AG04449 (cell line): ENCODE measurements at places on chromosomes 5 and 9.
A peak's percentile ranks its signal among the peaks of the same experiment; 100 is the strongest.

DNA sequence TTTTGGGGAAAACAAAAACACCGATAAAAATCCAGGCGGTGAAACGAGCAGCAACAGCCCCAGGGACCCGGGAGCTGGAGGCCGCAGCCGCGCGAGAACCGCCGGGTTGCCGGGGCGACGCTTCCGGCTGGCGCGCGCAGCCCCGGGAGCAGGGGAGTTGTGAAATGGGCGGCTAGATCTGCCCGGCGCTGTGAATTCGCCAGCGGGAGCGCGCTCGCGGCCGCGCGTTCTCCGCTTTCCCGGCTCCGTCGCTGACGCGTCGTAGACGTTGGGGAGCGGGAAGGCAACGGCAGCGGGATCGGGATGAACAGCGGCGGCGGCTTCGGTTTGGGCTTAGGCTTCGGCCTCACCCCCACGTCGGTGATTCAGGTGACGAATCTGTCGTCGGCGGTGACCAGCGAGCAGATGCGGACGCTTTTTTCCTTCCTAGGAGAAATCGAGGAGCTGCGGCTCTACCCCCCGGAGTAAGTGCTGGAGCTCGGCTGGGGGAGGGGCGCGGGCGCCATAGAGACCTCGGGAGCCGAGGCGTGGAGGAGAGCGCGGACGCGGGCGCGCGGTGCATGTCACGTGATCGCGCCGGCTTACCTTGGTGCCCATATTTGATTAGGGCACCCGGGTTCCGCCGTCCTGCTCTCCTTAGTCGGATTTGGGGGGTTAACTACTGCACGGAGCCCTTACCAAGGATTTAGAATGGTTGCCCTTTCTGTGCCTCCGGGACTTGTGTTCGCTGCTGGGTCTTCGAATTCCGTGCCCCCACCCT is at the start of gene SREK1:
SREK1 (plus strand) TSS at position 227 of the 760 bp plus-strand sequence; CDS start at position 304, 77 bp downstream.
- DNase-seq: peak; percentile 51

DNA sequence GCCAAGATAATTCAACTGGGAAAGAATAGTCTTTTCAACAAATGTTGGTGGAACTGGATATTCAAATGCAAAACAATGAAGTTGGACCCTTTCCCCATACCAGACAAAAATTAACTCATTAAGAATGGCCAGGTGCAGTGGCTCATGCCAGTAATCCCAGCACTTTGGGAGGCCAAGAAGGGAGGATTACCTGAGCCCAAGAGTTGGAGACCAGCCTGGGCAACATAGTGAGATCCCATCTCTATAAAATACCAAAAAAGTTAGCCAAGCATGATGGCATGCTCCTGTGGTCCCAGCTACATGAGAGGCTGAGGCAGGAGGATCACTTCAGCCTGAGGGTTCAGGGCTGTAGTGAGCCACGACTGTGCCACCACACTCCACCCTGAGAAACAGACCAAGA is 24.2 kb downstream of the SERINC5 start:
- DNase-seq: no peak

DNA sequence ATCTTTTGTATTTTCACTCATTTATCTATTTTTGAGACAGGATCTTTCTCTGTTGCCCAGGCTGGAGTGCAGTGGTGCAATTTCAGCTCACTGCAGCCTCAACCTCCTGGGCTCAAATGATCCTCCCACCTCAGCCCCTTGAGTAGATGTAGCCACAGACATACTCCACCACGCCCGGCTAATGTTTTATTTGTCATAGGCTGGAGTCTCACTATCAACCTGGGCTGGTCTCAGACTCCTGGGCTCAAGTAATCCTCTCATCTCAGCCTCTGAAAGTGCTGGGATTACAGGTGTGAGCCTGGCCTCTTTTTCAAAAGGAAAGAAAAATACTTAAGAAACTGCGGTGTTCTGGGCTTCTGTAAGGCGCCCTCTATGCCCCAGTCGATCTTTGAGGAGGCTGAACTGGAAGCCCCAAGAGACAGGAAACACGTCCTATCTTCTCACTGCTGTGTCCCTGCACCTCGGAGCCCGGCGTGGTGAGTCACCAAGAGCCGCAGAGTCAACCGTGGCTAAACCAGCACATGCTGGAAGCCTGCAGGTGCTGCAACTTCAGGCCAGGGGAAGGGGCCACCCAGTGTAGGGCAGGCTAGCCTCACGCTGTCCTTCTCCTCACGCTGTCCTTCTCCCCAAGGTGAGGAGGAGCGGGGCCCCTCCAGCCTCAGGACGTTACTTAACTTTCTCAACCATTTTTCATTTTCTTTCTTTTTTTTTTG is 15.2 kb upstream of the LHX3 start:
- DNase-seq: no peak

GRCh38 chr9:117768750-117769395 is 64.7 kb downstream of the TLR4 start:
- no peak for DNase-seq

GRCh38 chr5:83688281-83688680 is 32.4 kb downstream of the HAPLN1 start:
- DNase-seq: no peak

DNA sequence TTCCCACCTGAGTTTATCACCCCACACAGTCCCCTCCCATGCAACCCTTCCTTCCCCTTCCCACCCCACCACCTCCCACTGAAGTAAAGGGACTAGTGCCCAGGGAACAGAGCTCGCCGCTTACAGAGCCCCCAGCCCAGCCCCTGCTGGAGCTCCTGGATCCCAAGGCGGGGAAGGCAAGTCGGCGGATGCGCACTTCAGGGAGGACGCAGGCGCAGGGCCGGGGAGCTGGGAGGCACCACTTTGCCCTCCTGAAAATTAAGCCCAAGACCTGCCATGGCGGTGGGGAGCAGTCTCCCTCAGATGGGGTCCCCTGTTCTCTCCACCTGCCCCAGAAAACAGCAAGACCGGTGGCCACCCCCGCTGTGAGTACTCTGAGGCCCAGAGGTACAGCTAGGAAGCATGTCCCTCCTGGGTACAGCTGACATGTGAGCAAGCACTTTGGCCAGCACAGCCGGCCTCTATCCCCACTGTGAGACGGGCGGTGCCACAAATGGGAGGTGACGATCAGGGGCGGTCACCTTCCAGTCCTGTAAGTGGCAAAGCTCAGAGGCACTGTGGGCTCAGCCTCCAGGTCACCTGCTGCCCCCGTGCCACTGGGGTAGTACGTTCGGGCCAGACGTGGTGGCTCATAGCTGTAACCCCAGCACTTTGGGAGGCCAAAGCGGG is 45.9 kb downstream of the COL23A1 start:
- DNase-seq: no peak

- DNase-seq: no peak
These were observed at the start of the genes ARPC5L and RPL35 for GRCh38 chr9:124861342-124862229. Gene ARPC5L, plus strand, starts transcription at chr9:124862130. Its CDS starts 7,161 bp downstream, at chr9:124869291. Gene RPL35, minus strand, starts transcription at chr9:124861957. Its CDS starts 45 bp downstream, at chr9:124861912.

- no peak for DNase-seq
These were observed 30.8 kb downstream of the OR1J1 start for GRCh38 chr9:122446819-122447484.

DNA sequence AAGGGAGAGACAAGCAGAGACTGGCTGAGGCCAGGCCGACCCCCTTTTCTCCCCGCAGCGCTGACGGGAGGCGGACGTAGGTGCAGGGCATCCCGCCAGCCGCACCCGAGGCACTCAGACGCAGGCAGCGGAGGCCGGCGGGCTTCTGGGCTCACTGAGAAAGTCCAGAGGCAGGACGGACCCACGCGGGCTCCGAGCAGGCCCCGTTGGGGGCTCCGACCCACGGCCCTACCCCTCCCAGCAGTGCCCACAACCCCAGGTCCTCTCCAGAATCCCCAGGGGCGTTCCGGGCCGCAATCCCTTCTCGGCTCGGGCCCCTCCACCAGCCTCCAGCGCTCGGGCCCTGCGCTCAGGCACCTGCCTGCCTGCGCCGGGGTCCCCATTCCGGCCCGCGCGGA is 543 bp downstream of the MTMR12 start:
- no peak for DNase-seq

- no peak for DNase-seq
These were observed 77.4 kb downstream of the VAV2 start for GRCh38 chr9:133914442-133915342.

DNA sequence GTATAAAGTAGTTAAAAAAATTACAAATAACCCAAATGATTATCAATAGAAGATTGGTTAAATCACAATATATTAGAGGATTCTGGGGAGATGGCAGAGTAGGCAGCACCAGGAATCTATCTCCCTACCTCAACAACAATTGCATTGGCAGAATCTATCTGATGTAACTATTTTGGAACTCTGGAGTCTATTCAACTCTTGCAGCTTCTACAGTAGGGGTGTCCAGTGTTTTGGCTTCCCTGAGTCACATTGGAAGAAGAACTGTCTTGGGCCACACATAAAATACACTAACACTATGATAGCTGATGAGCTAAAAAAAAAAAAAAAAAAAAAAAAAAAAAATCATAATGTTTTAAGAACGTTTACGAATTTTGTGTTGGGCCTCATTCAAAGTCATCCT is 29.2 kb upstream of the ECM2 start:
- no peak for DNase-seq

DNA sequence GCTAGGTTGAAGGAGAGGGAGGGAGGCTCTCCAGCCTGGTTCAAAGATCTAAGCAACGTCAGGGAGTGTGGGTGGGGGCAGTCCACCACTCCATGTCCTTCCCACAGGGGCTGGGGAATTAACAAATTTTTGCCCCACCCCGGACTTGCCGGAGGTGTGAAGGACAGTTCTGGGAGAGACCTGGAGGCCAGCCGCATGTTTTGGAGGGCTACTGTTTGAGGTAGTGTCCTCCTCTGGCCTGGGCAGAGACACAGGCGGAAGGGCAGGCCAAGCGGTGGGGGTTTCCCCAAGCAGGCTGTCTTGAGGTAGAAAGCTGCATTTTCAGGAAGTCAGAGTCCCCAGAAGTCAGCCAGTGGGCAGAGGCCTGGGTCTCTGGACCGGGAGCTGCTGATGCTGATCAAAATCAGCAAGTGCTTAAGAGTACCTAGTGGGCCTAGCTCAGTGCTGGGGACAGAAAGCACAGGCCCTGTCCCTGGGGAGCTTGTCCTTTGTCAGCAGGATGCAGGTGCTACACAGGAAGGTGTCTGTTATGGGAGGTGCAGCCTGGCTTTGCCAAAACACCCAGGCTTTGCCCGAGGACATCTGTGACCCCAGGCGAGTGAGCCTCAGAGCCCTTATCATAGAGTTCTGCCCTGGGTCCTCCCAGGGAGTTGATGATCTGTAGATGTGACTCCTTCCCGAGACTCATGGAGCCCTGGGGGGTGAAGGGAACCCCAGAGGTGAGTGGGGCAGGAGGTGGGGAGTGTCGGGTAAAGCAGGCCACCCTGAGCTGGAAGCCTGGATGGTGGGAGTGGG is 18.5 kb downstream of the JADE2 start:
- no peak for DNase-seq

GRCh38 chr9:111730937-111731567 is 63.7 kb downstream of the SHOC1 start:
- no peak for DNase-seq

DNA sequence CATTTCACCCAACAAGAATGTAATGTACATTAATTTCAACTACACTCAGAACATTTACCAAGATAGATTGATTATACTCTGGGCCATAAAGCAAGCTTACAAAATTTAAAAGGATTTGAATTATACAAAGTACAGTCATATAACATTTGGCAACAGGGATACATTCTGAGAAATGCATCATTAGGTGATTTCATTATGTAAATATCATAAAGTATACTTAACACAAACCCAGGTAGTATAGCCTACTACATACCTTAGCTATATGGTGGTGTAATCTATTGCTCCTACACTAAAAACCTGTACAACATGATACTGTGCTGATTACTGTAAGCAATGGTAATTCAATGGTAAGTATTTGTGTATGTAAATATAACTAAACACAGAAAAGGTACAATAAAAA is 202.9 kb downstream of the MPDZ start:
- DNase-seq: no peak

GRCh38 chr9:128094950-128095544 is 27.0 kb downstream of the SLC25A25 start:
- DNase-seq: no peak

DNA sequence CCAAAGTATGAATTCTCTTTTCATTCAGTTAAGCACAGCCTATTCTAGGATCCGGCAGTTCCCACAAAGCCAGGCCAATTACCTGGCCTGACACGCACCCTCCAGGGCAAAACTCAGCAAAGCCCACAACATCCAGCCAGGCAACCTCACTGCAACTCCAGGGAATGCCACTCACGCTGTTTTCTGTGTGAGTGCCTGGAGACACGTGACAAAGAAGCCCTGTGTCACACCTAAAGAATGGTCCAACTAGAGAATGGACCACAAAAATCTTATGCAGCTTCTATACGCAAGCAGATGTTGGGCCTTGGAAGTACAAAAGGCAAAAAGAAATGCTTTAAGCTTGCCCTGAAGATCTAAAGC is 20.2 kb downstream of the RETREG1 start:
- DNase-seq: peak; percentile 58

- no peak for DNase-seq
These were observed 9.7 kb downstream of the ZNF462 start for GRCh38 chr9:106872641-106873040.

DNA sequence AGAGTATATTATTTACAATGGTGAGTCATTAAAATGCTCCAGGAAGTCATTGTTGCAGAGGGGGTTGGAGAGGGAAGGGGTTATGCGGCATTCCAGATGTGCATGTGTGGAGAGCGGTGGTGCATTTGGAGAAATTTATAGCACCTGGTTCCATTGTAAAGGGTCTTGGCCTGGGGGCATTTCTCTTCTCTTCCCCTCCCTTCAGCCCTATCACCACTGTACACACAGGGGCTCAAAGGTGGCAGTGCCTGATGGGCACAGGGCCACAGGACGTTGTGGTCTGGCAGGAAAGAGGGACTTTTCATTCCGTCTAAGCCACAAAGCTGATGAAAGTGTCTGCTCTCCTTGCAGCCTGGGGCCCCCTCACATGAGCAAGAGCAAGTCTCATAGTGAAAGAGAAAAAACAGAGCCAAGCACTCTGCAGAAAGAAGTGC is 442.4 kb upstream of the ZNF462 start:
- DNase-seq: peak; percentile 14

DNA sequence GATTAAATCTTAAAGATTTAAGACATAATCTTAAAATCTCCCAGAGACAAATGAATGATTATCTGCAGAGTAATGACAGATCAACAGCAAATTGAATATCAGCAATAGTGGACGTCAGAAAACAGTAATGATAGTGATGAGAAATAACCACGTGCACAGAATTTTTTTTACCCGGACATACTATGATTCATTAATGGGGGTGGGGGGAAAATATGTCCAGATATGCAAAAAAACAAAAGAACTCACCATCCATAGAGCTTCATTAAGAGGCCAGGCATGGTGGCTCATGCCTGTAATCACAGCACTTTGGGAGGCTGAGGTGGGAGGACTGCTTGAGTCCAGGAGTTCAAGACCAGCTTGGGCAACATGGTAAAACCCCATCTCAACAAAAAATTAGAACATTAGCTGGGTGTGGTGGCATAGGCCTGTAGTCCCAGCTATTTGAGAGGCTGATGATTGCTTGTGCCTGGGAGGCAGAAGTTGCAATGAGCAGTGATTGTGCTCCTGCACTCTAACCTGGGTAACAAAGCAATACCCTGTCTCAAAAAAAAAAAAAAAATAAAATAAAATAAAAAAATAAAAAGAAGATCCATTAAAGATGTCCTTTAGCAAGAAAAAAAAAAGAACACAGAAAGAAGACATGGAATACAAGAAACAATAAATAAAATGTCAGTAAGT is 30.9 kb upstream of the SHOC1 start:
- DNase-seq: no peak
